Hepatic stellate cell (primary cell): ENCODE measurements at places on chromosomes 13 and 19.

- DNase-seq, result no peak
Measured at GRCh38 chr13:25541434-25542123, 169.8 kb downstream of the ATP8A2 start.

DNA sequence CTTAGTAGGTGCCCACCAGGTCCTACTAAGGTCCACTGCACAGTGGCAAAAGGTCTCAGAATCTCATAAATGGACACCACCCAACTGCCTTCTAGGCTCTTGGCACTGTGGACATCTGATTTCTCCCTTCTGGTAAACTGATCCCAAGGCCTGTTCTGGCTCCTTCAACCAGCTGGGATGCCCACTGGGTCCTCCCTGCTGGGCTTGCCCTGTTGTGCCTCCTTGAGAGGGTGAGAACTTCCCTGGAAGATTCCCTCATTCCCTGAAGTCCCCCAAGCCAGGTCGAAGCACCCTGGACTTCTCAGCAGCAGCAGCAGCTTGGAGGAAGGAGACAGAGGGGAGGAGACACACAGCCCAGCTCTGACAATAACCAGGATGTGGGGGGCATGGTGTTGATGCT lies 6.6 kb upstream of the ZNF492 start:
- no peak for DNase-seq

DNA sequence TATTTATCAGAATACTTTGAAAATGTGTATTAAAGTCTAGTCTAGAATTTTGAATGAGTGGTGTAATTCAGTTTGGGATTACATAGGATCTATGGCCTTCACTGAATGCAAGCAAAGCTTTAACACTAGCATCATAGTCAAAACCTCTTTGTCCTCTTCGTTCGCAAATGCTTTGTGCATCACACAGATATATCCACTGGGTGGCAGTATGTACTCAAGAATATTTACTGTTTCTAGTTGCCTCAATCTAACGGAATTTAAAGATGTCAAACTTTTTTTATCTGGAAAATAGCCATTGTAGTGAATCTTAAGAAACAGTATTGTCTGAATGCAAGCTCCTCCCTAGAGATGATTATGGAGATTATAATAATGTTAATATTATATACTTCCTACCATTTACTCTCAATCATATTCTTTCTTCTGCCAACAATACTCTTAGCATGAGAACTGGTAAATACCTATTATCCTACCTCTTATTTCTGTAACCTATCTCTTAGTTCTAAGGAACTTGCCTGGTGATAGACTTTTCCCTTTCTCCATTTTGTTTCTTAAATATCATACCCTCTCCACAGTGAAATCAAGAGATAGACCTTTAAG lies 25.8 kb downstream of the LACC1 start:
- DNase-seq, result peak; percentile 50

GRCh38 chr13:22883262-22883840 lies 297.4 kb upstream of the SGCG start:
- DNase-seq, result no peak

DNA sequence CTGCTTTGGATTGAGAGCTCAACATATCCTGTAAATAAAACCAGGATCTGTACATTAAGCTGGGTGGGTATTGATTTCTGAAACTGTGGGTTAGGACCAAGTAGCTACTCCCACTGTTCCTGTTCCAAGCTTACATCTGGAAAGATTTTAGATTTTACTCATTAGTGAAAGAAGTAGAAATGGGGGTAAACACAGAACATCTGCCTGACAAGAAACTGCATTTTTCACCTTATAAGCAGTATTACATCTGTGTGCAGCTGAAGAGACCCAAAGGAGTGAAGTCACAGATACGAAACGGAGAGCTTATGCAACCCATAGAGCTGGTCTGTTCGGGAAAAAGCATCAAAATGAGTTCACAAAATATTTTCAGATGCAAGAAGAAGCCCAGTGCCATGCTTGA lies 235.2 kb downstream of the SLITRK5 start:
- no peak for DNase-seq

- no peak for DNase-seq
Measured at GRCh38 chr13:42258747-42259146, 13.2 kb upstream of the AKAP11 start.

DNA sequence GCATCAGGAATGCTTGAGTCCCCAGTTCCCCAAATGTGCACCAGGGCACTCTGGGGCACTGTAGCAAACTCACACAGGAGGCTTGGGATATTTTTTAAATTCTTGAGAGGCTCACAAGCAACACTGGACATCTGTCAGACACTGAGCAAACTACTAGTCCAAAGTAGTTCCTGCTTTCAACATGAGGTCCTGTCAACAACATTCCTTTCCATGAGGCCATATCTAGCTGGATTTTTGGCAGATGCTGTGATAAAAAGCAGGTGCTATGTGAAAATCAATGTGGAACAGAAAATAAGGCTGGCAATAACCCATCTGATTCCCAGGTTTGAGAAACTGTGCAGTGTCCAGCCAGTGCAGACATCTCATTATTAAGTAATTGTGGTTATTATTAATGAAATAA lies 50.5 kb downstream of the STARD13 start:
- DNase-seq, result peak; percentile 40

GRCh38 chr19:2449019-2449418 lies 7.7 kb downstream of the LMNB2 start:
- no peak for DNase-seq

DNA sequence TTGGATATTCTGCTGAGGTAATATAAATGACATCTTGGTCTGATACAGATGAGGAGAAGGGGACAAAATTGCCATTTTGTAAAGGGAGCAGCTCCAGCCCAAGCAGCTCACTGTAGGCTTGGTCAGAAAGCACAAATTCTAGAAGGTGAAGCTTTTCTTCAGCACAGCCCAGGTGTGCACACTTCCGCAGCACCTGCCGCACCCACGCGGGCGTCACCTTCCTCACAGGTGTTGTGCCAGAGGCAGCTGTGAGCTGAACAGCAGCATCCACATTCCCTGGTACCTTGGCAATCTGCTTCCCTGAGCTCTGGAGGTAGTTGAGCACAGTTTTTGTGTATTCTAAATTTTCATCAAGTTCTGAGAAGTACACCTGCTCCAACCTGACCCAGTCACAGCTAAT lies 79.0 kb downstream of the SACS start:
- DNase-seq, result no peak

- no peak for DNase-seq
Measured at GRCh38 chr19:17086120-17086519, 10.5 kb downstream of the MYO9B start.

- DNase-seq, result peak; percentile 50
Measured at GRCh38 chr19:41821003-41821735, 23.3 kb downstream of the LYPD4 start.

- no peak for DNase-seq
Measured at GRCh38 chr13:82165396-82166174, 1716.7 kb downstream of the SLITRK1 start.

- DNase-seq, result peak; percentile 94
Measured at GRCh38 chr19:36489920-36490415, 607 bp upstream of the ZNF566 start.

- no peak for DNase-seq
Measured at GRCh38 chr13:50730496-50731351, 112.8 kb downstream of the DLEU7 start.

DNA sequence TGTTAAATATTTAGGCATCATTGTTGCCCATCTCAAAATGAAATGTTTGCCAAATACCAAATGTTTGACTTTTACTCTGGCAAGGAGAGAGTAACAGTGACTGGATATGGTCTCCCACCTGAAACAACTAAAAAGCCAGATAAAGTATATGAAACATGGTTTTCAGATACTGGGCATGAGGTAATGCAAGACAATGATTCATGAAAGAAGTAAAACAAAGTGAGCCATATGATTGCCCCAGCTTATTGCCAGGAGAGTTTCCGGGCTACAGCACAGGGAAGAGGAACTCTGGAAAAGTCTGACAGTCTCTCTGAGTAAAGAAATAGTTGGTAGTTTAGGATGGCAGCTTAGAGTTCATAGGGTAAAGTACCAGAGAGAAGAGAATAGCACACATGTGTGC lies 354.6 kb downstream of the DNAJC15 start:
- DNase-seq, result no peak

DNA sequence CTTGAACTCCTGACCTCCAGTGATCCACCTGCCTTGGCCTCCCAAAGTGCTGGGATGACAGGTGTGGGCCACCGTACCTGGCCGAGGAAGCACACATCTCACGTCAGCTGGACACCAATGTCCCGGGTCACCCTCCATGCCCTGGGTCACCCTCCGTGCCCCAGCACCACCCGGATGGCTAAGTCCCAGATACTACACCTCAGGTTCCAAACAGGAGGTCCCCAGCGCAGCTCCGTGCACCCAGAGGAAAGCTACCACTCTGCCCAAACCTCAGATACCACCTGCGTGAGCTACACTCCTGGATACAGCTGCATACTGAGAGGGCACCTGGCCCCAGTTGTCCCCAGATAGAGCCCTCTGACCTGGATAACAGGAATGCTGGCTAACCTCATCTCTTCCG lies 14.0 kb downstream of the LRRC4B start:
- no peak for DNase-seq

GRCh38 chr13:69213396-69213795 lies 894.2 kb upstream of the ATXN8OS start:
- no peak for DNase-seq

DNA sequence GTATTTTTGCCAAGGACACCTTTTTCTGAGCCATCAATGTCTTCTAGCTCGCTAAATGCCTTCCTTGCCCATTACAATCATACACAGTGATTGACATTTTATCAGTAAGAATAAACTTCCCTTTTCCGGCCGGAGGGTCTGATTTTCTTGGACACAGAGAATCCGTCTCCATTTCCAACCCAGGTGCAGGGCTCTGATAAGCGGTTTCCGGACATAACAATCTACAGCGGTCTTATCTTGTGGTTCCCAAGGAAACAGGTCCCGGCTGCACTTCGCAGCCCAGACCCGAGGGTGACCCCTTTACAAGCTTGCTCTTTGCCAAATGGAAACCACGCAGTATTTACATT lies 5.1 kb upstream of the ZNF77 start:
- DNase-seq, result no peak

GRCh38 chr13:98105929-98106336 lies 37.0 kb upstream of the FARP1 start:
- peak; percentile 59 for DNase-seq

DNA sequence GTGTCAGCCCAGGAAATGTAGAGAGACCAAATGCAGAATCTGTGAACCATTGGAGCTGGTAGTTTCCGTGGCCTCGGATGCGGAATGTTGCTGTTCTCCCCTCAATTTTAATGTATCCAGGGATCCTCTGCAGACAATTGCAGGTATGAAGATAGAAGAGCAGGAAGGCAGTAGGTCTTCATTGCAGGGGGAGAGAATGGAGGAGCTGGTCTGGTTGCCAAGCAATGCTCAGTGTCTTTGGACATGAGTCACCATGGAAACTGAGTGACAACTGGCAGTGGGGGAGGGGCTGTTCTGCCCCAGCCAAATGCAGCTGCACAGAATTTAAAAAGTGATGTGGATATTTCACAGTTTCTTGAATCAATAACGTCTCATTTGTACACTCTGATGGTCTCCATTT lies 56.1 kb upstream of the ZNF835 start:
- no peak for DNase-seq

GRCh38 chr19:58277748-58278540 lies 811 bp upstream of the ZNF8 start:
- DNase-seq, result peak; percentile 8

- no peak for DNase-seq
Measured at GRCh38 chr19:31535691-31536460, 186.6 kb upstream of the TSHZ3 start.

DNA sequence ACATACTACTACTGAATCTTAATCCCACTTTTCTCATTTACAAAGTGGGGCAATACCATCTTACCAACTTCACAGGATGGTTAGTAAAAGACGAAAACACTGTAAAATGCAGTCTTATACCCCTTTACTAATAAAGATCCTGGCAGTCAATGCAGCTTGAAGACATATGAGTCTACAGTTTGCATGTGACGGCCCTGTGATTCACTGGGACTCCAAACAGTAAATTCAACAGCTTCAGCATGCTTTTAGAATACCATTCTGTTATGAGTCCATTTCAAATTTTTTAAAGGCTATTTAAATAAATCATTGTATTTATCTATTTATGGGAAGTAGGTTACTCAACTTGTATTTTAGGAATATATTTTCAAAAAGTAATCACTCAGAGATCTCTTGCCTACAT lies 629.1 kb downstream of the LIG4 start:
- DNase-seq, result peak; percentile 26
